Activated T-helper 1 cell treated with anti-CD3 and anti-CD28 coated beads, Interleukin-12 subunit alpha, Interleukin-12 subunit beta, Interleukin-2, Interleukin-4 antibody, amounts not matched to agents 30 ng/mL and 10 ng/mL and 1 ng/mL, durations not matched to agents 14 hours and 24 hours and 36 hours (primary cell): ENCODE measurements at places on chromosomes 2 and 18. TPM values are rescaled to one million over a fixed set of nuclear protein-coding genes. Genes with fewer than 3 reads are reported as not detected.

Gene CRYBA2
- 0.36 TPM in 1 of 2 replicates, not detected in the other for total RNA-seq

Gene POMC
- 5.0 and 5.9 TPM in 2 replicates for total RNA-seq

Gene DYSF
- not detected in 2 replicates for total RNA-seq

- peaks cover 44% of the 10 kb centered on the region for H3K4me1 ChIP-seq
- no peak for DNase-seq
- H3K36me3 ChIP-seq: peaks cover 19% of the 10 kb centered on the region
- peak overlapping the region; percentile 94 for H3K27ac ChIP-seq
- peak overlapping the region; percentile 48 for H3K4me3 ChIP-seq
Measured at GRCh38 chr2:7693246-7694075, 776.2 kb downstream of the RNF144A start.

- peaks cover 32% of the 10 kb centered on the region for H3K4me1 ChIP-seq
- no peak for DNase-seq
- H3K36me3 ChIP-seq: no peaks in the 10 kb centered on the region
- no peaks in the 10 kb centered on the region for H3K27me3 ChIP-seq
- no peak overlapping the region for H3K27ac ChIP-seq
Measured at GRCh38 chr2:202660796-202661195, 26.0 kb downstream of the FAM117B start.

GRCh38 chr18:22465859-22466457 is 48.2 kb upstream of the CTAGE1 start:
- H3K36me3 ChIP-seq: no peaks in the 10 kb centered on the region
- no peak overlapping the region for H3K4me3 ChIP-seq
- H3K27me3 ChIP-seq: no peaks in the 10 kb centered on the region
- no peaks in the 10 kb centered on the region for H3K4me1 ChIP-seq
- DNase-seq: no peak

DNA sequence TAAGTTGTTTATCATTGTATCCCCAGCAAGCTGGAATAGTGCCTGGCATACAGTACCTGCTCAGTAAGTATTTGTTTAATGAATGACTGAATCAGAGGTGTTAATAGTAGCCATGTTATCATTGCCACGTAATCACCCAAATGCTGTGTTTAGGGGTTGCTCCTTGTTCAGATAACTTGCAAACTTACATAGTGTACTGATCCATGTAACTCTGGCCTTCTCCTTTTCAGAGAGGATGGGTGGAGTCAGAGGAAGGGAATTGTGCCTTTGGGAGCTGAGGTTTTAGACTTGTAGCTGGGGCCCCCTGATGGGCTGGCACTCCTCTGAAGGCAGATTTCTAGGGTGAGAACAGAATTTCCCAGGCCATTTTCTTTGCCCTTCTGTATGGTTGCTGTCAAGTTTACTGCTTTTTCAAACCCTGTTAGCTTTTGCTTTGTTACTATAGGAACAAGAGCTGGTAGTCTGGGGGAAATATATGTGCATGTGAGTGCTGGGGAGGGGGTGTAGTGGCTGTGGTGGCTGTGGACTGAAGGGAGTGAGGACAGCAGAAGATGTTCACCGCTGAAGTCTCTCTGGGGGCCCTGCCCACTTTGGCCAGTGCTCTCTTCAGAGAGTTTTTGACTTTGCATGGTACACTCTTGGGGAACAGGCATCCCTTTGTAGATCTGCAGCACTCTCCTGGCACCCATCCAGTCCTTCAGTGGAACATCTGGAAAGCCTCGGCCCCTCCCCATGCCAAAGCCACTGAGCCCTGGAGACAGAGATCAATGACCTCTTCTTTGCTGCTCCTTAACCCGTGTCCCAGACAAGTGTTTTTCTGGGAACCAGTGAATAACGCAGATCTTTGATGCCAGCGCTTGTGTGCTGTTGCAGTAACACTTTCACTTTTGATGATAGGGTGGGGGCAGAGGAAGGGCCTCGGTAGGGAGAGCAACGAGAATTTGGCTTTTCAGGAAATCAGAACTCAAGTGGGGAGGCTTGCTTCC is 209.0 kb downstream of the PRKCE start:
- H3K4me1 ChIP-seq: peaks cover 57% of the 10 kb centered on the region
- H3K4me3 ChIP-seq: peak overlapping the region; percentile 68

DNA sequence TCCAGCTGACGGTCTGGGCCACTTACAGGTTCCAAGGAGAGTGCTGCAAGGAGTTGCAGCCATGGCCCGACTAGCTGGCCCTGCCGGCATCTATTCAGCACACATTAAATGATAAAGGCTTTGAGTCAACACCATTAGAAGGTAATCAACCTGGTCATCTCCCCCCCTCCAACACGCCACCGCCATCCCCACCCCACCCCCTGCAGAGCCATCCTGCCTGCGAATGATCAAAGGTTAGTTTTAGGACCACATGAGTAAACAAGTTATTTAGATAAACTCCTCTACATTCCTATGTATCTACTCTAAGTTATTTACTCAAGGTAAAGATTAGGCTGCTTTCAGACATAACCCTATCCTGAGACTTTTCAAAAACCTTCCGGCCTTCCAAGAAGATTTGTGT is 349.3 kb upstream of the SLC39A10 start:
- H3K4me1 ChIP-seq: no peaks in the 10 kb centered on the region
- DNase-seq: no peak
- no peak overlapping the region for H3K4me3 ChIP-seq
- H3K27ac ChIP-seq: no peak overlapping the region
- peaks cover 4% of the 10 kb centered on the region for H3K27me3 ChIP-seq

GRCh38 chr2:164430166-164430783 is 191.0 kb downstream of the GRB14 start:
- H3K4me1 ChIP-seq: no peaks in the 10 kb centered on the region
- no peak overlapping the region for H3K4me3 ChIP-seq
- no peak overlapping the region for H3K27ac ChIP-seq
- H3K27me3 ChIP-seq: no peaks in the 10 kb centered on the region
- DNase-seq: no peak

DNA sequence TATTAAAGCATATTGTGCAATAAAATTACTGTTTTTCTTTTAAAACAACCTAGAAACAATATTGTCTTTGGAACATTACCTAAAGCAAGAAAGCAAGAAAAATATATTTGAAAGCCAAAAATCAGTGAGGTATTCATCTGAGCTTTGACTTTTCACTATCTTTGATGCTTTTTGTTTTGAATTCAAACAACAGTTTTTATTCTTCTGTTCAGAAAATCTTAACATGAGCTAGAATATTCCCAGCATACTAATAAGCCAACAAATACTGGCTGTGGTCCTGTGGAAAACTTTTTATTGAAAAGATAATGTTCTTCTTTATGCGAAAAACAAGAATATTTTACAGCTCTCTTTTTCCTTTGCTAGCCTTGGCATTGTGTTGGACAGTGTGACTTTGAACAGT is 19.8 kb downstream of the FAM171B start:
- H3K27me3 ChIP-seq: peaks cover 3% of the 10 kb centered on the region
- H3K4me1 ChIP-seq: no peaks in the 10 kb centered on the region
- H3K4me3 ChIP-seq: no peak overlapping the region
- no peak for DNase-seq
- H3K27ac ChIP-seq: no peak overlapping the region

DNA sequence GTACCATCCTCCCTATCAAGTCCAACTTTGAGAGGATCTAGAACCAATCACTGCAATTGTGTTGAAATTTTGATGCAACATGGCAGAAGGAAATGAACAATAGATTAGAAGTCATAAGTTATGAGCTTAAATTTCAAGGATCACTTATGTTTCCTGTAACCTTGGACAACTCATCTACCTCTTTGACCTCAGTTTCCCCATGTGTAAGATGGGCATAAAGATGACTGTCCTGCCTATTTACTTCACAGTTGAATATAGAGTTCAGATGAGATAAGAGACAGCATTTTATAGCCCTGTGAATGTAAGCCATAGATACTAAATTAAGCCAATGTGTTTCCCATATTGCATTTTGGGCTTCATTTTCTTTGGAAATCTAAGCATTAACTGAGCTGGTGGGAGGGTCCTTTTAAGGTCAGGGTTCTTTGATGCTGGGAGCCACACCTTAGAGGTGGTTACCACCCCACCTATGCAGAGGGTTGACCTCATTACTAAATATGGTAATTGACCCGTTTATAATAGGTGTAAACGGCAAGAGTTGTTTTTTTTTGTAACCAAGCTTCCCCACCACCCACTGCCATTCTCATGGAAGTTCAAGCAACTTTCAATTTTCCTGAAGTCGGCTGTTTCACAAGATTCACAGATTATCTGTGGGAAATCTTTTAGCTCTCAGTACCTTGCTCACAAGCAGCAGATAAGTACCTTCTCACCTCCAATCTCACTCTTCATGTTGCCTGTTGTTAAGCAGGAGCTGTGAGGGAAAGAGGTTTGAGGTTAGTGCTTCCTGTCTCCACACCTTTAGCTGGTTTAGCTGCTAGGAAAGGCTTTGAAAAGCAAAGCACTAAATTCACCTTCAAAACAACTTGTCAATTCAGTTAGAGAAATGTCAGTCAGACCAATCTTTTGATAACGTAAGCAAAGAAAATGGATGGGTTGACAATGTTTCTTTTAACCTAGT is 13.3 kb downstream of the CD28 start:
- no peaks in the 10 kb centered on the region for H3K27me3 ChIP-seq
- peak overlapping the region; percentile 73 for H3K4me3 ChIP-seq
- peaks cover 88% of the 10 kb centered on the region for H3K4me1 ChIP-seq
- peak; percentile 64 for DNase-seq
- H3K36me3 ChIP-seq: peaks cover 66% of the 10 kb centered on the region
- peak overlapping the region; percentile 96 for H3K27ac ChIP-seq

DNA sequence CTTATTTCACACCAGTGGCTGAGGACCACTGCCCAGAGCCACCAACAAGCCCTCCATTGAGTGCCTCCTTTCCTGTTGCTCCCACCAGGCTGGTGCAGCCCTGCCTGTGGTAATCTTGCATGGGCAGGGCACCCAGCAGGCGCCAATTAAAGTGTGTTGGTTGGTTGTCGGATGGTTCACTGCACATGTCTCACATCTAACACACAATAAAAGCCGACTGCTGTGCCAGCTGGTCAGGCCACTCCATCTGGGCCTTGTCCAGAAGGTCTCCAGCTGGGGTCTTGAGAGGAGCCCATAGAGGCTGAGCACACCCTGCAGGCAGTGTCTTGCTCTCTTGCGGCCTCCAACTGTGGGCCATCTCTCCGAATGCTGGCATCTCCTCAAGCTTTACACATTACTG is 494.8 kb upstream of the KLHL29 start:
- H3K4me3 ChIP-seq: no peak overlapping the region
- H3K36me3 ChIP-seq: no peaks in the 10 kb centered on the region
- H3K27ac ChIP-seq: no peak overlapping the region
- H3K4me1 ChIP-seq: no peaks in the 10 kb centered on the region
- H3K27me3 ChIP-seq: no peaks in the 10 kb centered on the region
- DNase-seq: no peak

DNA sequence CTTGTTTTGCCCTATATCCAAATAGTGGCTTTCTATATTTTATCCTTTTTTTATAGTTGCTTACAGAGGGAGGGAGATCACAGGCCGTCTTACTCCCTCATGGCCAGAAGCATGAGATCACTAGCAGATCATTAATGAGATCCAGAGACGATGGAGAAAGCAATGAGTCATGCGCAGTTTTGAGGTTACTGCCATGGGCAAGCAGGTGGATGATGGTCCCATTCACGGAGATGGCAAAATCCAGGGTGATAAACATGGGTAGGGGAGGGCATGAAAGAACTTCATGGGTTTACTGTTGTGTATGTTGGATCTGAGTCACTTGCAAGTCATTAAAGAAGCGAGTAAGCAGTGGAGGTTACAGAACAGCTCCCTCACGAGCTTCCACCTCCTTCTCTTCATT is 60.4 kb downstream of the C18orf63 start:
- H3K36me3 ChIP-seq: peaks cover 5% of the 10 kb centered on the region
- H3K27me3 ChIP-seq: peaks cover 3% of the 10 kb centered on the region
- peaks cover 55% of the 10 kb centered on the region for H3K4me1 ChIP-seq
- no peak overlapping the region for H3K27ac ChIP-seq
- no peak for DNase-seq
- no peak overlapping the region for H3K4me3 ChIP-seq

GRCh38 chr18:12236934-12237832 is 17.0 kb upstream of the CIDEA start:
- DNase-seq: peak; percentile 52
- H3K27ac ChIP-seq: no peak overlapping the region
- peaks cover 26% of the 10 kb centered on the region for H3K27me3 ChIP-seq

- no peak for DNase-seq
- H3K27ac ChIP-seq: peak overlapping the region; percentile 44
- peaks cover 65% of the 10 kb centered on the region for H3K36me3 ChIP-seq
- H3K4me1 ChIP-seq: peaks cover 64% of the 10 kb centered on the region
Measured at GRCh38 chr2:174574657-174575056, 22.9 kb downstream of the WIPF1 start.

DNA sequence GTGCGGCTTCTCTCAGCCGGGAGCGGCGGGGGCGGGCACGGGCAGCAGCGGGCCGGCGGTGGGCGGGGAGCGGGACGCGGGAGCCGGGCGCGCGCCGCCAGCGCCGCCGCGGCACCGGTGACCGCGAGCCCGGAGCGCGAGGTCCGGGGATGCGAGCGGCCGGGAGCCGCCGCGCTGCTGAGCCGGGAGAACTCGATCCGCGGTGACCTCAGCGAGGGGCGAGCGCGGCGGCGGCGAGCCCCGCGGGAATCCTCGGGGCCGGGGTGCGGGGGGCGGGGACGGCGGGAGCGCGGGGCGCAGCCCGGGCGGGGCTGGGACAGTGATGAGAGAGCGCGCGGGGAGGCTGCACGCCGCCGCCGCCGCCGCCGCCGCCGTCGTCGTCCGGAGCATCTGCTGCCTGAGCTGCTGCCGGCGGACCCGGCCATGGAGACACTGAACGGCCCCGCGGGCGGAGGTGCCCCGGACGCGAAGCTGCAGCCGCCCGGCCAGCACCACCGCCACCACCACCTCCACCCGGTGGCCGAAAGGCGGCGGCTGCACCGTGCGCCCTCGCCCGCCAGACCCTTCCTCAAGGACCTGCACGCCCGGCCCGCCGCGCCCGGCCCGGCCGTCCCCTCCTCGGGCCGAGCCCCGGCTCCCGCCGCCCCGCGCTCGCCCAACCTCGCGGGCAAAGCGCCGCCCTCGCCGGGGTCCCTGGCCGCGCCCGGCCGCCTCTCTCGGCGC is at the start of gene MTCL1:
MTCL1 (plus strand) TSS at position 319 of the 723 bp plus-strand sequence; CDS start at position 424, 105 bp downstream.
- peaks cover 67% of the 10 kb centered on the region for H3K27me3 ChIP-seq
- DNase-seq: no peak
- peak within 1 kb of the TSS; percentile 89 for H3K4me3 ChIP-seq
- H3K4me1 ChIP-seq: peaks cover 14% of the 10 kb centered on the region

- peaks cover 38% of the 10 kb centered on the region for H3K4me1 ChIP-seq
- H3K27ac ChIP-seq: peak overlapping the region; percentile 49
- H3K36me3 ChIP-seq: peaks cover 3% of the 10 kb centered on the region
- DNase-seq: peak; percentile 50
- H3K27me3 ChIP-seq: peaks cover 11% of the 10 kb centered on the region
Measured at GRCh38 chr2:111662771-111663470, 221.1 kb downstream of the ANAPC1 start.

DNA sequence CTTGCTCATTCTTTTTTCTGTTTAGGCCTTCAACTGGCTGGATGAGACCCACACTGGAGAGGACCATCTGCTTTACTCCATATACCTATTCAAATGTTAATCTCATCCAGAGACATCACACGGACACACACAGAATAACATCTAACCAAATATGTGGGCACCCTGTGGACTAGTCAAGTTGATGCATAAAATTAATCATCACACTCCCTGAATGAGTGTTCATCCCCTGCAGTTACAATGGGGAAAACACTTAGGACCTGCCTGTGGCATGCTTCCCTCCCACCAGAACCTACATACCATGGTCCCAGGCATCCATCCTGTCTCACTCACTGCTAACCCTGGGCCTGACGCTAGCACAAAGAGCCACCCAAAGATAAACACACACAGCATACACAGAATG is 112.8 kb upstream of the TEX51 start:
- no peak overlapping the region for H3K27ac ChIP-seq
- H3K4me3 ChIP-seq: no peak overlapping the region
- no peaks in the 10 kb centered on the region for H3K36me3 ChIP-seq
- no peaks in the 10 kb centered on the region for H3K4me1 ChIP-seq

- H3K27me3 ChIP-seq: peaks cover 4% of the 10 kb centered on the region
- no peak for DNase-seq
- H3K27ac ChIP-seq: no peak overlapping the region
- H3K4me3 ChIP-seq: no peak overlapping the region
Measured at GRCh38 chr2:10028407-10028987, 14.9 kb upstream of the KLF11 start.
